ENCODE measurements at places on chromosomes 16 and 17.

DNA sequence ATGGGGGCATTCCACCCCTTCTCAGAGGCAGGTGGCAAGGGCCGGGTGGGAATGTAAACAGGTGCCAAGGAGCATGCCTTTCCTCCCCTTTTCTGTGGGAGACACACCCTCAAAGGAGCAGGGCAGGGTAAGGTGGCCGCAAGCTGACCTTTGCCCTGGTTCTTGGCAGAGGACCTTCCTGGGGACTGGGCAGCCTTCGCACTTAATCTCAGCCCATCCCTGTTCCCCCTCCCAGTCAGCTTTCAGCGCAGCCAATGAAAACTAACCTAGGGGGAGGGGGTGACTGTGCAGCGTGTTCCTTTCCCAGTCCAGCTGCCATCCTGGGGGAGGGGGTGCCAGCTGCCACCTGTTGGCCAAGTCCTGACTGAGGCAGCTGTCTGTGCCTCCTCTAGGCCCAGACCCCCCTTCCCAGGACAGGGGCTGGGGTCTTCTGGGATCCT, 2.8 kb downstream of the TRAF4 start:
- DNase-seq, result no peak

- DNase-seq, result no peak
Measured at GRCh38 chr17:2188971-2189630, 114.5 kb downstream of the SMG6 start.

DNA sequence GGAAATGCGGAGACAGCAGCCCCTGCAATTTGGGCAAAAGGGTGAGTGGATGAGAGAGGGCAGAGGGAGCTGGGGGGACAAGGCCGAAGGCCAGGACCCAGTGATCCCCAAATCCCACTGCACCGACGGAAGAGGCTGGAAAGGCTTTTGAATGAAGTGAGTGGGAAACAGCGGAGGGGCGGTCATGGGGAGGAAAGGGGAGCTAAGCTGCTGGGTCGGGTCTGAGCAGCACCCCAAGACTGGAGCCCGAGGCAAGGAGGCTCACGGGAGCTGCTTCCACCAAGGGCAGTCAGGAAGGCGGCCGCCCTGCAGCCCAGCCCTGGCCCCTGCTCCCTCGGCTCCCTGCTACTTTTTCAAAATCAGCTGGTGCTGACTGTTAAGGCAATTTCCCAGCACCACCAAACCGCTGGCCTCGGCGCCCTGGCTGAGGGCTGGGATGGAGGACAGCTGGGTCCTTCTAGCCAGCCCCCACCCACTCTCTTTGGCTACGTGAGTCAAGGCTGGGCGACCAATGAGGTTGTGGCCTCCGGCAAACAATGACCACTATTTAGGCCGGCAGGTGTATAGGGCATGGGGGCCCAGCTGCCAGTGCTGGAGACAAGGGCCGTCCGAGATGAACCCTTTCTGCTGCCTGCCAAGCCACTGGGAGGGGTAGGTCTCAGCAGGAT, 507 bp downstream of the SERPINF1 start:
- no peak for DNase-seq

DNA sequence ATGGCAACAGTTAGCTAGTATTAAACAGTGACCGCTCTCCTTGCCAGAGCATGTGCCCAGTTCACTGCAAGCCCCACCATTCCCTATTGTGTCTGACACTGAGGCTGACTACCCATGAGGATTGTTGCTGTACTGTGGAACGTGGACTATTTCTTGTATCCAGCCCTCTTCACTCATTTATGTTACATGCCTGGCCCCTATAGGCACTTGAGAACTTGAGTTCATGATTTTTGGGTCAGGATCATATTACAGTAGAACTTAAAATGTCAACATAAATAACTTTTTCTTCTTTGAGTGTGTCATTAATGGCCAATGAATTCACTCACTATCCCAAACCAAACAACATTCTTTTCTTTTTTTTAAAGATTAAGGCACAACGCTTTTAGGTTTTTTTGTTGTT, 55.7 kb downstream of the LYRM1 start:
- no peak for DNase-seq

DNA sequence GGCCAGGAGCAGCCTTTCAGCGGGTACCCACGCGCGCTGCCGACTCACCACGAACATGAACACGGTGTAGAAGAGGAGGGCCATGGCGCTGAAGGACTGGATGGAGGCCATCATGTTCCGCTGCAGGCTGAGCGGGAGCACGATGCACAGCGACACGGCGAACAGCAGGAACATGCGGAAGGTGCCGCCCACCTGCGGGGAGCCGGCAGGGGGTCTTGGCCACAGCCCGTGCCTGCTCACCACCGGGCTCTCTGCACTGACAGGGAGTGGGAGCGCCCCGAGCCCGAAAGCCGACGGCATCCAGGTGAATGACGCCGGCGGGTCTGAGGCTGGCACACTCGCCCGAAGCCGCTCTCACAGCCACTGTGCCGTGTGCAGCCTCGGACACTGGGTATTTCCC, 13.0 kb downstream of the SLC38A10 start:
- no peak for DNase-seq

DNA sequence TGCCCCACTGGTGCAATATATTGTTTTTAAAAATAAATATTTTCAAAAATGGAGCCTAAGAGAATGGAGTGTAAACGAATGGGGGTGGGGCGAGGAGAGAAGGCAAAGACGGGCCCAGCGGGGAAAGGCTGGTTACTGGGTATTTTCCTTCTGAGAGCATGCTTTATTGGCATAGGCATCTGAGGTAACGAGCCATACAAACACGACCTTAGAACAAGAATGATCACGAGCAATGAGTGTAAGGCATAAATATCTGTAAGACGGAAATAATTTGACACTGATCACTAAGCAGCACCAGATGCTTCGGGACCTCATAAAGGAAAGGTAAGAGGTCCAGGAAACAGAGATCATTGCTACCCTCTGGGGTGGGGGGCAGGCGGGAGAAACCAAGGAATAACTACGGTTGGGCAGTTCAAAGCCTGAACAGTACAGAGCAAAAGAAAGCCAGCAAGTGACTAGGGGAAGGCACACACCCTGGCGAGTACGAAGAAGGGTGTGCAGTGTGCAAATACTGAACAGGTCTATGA, 959 bp downstream of the SSH2 start:
- no peak for DNase-seq

GRCh38 chr17:59378675-59379074, 47.2 kb downstream of the YPEL2 start:
- no peak for DNase-seq

- DNase-seq, result no peak
Measured at GRCh38 chr16:49788986-49789385, 66.9 kb downstream of the ZNF423 start.

- DNase-seq, result no peak
Measured at GRCh38 chr17:66647391-66647983, 187.4 kb upstream of the CACNG5 start.

- DNase-seq, result no peak
Measured at GRCh38 chr17:5220074-5220473, 14.6 kb downstream of the SCIMP start.

DNA sequence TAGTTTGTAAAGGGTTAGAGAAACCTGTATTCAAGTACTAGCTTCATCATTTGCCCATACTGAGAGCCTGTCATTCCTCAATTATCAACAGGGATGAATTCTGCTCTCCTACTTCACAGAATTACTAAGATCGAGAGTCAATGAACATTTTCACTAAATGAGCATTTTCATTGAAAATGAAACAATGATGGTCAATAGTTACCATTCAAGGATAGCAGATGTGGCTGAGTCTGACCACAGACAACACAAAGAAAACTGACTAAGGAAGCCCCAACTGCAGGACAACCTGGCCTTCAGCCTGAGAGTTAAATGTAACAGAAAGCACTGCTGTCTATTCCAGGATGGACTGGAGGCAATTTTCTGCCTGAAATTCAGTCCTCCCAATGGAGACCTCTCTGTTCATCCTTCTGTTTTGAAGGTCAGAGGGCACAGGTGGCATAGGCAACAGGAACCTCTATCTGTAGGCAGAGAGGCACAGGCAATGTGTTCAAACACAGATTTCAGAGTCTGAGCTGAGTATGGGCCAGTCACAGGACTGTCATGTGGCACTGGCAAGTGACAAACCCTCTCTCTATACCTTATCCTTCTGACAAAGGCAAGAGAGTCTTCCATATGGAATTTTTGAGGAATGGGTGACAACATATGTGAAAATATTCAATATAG, 19.5 kb downstream of the TRAF4 start:
- DNase-seq, result no peak

GRCh38 chr16:19382887-19383816, 34.5 kb upstream of the TMC5 start:
- DNase-seq, result no peak

DNA sequence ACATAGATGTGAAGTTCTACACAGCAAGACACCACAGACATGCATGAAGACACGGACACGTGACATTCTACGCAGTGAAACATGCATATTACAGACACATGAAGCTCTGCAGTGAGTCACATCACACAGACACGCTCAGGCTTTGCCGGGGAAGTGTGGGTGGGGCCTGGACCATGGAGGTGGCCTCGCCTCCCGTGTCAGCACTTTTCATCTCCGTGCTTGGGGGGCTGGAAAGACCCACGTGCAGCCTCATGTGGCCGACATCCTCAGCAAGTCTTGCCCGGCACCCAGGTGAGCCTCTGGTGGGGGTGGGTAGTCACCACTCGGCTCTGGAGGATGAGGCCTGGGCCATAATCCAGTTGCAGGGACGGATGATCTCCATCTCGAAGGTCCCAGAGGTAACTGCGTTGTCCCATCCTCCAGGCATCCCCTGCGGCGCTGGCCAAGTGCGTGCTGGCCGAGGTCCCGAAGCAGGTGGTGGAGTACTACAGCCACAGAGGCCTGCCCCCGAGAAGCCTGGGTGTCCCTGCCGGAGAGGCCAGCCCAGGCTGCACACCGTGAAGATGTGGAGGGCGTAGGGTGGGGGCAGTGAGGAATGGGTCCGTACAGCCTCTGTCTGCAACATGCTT, 17.3 kb upstream of the DPEP1 start:
- DNase-seq, result no peak

GRCh38 chr17:63369233-63369632, 76.9 kb downstream of the CYB561 start:
- no peak for DNase-seq

DNA sequence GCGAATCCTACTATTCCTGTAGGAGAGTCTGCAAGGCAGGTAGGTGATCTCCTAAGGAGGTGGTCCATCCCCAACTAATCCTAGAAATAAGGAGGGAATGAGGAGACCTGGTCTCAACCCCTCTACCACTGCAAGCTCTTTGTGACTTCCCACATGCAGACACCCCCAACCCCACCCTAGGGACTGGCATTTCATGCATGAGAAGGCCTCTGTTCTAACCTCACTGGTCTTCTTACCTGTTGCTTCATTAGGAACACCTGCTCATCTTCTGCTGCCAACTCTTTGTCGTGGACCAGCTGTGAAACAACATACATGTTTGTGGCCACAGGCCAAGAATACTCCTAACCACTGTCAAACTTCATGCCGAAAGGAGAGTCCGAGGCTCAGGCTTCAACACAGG, 22.6 kb downstream of the DYNC1LI2 start:
- no peak for DNase-seq

- no peak for DNase-seq
Measured at GRCh38 chr16:55248494-55248893, 75.5 kb upstream of the IRX6 start.

DNA sequence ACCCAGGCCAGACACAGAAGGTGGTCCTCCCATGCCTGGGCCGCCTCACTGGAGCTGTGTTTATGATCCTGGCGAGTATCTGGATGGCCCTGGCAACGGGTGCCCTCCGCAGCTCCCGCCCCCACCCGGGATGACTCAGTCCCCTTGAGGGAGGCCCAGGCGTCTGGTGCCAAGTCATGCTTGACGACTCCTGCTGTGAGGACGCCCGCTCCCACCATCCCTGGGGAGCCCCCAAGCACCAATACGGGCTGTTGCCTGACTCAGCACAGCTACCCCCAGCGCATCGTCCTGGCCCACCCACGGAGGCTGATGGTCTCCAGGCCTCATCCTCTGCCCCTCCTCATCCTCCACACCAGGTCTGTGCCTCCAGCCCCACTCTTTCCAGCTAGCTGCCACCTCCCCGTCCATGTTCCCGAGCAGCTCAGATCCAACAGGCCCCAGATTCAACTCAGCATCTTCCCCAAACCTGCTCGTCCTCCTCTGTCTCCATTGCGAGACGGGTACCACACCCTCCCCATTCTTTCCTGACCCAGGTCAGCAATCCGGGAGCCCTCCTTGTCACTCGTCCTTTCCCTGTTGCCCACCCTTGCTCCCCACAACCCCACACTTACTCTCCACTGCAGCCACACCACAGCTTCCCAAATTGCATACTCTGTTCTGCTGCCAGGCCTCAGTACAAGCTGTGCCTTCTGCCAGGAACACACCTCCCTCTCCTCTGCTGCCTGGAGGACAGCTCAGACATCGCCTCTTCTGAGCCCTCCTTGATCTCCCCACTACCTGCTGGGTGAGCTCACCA, 2.6 kb downstream of the CAMKK1 start:
- DNase-seq, result peak; percentile 62

GRCh38 chr16:10136916-10137315, 45.3 kb downstream of the GRIN2A start:
- DNase-seq, result no peak

DNA sequence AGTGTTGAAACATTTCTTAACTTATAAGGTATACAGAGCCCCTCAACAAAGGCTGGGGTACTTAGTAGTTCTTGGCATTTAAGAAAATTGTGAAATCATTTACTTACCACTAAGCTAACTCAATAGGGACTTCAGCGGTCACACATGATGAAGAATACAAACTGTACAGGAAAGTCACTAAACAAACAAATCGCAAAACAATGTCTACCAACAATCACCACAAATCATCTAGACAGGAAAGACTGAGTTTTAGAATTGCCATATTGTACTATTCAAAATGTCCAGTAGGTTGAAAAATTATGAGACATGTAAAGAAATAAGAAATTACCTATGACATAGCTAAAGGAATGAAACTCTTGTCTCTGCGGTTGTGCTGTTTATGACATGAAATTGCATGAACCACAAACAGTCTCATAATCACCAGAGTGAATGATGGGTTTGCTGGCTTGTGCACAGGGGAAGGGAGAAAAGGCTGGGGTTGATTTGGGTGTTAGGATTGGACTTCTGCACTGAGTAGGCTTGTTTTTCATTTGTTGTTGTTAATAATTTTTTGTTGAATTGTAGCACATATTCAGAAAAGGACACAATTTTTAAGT, 441.1 kb upstream of the MON1B start:
- no peak for DNase-seq

DNA sequence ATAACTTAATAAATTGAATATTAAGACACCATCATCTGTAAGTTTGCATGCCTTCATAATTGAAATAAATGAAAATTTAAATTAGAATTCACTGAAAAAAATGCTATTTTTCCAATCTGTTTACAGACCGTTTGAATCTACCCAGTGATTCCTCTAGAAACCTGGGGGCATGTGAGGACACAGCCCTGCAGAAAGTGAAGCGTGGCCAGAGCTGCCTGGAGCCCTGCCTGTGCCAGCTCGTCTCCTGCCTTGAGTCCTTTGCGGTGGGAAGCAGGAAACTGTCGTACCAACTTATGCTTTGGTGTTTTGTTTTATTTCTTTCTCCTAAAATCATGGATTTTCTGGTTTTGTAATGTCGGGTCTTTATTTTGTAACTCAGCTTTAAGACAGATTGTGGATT, 67.8 kb upstream of the FA2H start:
- no peak for DNase-seq

Measured in AG09319 (cell line).